ENCODE measurements at places on chromosomes 6 and 20.

- no peak for DNase-seq
Measured at GRCh38 chr6:52403627-52404026, 16.5 kb upstream of the EFHC1 start.

- no peak for DNase-seq
Measured at GRCh38 chr6:160798625-160799024, 96.6 kb downstream of the PLG start.

GRCh38 chr6:77015350-77015749 is 447.9 kb downstream of the HTR1B start:
- no peak for DNase-seq

DNA sequence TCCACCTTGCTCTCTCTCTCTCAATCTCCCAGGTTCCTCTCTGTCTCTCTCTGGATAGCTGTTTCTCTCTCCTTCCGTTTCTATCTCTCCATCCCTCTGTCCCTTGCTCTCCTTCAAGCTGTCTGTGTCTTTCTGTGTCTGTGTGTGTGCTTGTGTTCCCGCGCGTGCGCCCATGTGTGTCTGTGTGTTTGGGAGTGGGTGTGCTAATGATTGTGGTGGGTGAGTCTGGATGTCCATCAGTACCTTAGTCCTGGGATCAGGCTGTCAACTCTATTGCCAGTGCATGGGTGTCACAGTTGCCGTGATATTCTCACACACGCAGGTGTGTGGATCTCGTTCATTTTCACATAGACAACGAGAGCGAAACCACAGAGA is 1380.6 kb upstream of the DEFB115 start:
- DNase-seq, result no peak

- no peak for DNase-seq
Measured at GRCh38 chr6:159233365-159234101, 64.3 kb downstream of the FNDC1 start.

- no peak for DNase-seq
Measured at GRCh38 chr6:122715725-122716124, 63.8 kb upstream of the FABP7 start.

GRCh38 chr6:2881423-2881822 is 21.7 kb downstream of the SERPINB9 start:
- DNase-seq, result no peak

GRCh38 chr6:43149265-43149664 is 21.8 kb upstream of the SRF start:
- DNase-seq, result no peak

DNA sequence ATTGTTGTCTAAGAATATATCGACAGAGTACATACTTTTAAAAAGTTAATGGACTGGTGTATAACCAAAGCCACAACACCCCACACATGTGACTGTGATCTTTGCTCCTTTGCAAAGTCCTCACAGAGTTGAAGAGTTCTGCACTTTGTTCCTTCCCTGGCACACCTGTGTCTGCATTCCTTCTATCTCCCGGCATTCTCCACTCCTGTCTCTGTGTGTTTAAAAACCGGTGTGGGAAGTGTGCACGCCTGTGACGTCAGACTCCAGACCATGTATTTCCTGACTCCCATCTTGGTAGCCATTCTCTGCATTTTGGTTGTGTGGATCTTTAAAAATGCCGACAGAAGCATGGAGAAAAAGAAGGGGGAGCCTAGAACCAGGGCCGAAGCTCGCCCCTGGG is at the start of gene IYD:
Gene IYD (plus strand): TSS at position 251 of the 400 bp plus-strand sequence. CDS start 20 bp downstream, at position 271.
- DNase-seq, result no peak

GRCh38 chr6:42781546-42781795 is 381 bp upstream of the BICRAL start:
- DNase-seq, result no peak

DNA sequence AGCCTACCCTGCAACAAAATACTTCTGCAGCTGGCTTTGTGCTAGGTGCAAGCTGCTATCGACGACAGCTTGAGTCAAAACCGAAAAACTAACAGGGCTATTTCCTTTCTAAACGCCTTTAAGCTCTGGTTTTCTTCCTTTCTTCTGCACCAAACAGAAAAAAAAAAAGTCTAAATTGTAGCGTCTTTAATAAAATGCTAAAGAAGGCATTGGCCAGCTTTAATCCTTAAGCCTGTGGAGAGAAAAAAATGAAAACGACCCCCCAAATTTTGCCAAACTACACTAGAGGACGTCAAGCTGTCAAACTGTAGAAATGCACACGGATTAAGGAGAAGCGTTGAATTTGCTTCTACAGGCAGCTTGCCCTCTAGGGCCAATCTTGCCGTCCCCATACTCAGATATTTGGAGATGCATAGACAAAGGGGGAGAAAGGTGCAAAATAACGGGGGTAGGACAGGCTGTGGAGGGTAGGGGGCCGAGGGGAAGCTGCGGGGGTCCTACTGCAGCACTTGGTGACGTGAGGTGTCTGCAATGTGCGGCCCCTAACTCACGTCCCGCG is 1.4 kb upstream of the NRN1 start:
- no peak for DNase-seq

- no peak for DNase-seq
Measured at GRCh38 chr20:25061103-25061799, 3.3 kb upstream of the ACSS1 start.

- no peak for DNase-seq
Measured at GRCh38 chr20:37528446-37529213, 954 bp upstream of the BLCAP start.

DNA sequence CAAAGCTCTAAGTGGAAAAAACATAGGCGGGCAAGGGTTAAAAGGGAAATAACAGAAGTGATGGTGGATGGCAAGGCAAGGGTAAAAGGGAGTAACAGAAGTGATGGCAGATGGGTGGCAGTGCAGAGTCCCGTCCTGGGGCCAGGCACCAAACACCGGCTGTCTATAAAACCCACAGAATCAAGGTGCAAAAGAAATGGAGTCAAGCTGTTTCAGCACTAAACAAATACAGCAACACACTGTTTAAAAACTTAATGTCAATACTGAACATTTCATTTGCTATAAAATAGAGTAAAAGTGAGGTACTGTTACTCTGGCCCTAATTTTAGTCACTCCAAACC is 87.6 kb downstream of the MAN1A1 start:
- no peak for DNase-seq

DNA sequence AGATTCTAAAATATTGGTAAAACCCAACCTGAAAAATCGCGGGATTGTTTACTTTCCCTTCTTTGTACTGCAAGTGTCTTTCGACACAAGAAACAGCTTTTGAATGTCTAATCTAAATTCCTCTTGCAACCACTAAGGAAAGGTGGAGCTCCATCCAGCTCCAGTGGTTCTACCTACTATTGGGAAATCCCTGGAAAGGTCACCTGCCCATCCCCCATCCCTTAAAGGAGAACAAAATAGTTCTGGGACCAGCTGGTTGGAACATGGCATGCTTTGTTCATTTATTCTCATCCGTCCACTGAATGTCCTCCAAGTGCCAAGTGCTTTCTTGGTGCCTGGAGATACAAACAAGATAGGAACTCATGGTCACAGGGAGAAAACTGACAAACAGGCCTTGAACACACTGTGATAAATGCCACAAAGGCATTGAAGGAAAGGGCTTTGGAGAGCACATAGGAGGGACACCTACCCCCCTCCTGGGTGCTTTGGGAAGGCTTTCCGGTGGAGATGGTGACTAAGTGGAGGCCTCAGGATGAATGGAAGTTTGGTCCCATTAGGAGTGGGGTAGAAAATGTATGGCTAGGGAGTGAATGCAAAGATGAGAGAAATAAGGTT is 2.3 kb upstream of the CITED2 start:
- no peak for DNase-seq

- no peak for DNase-seq
Measured at GRCh38 chr6:97626671-97627441, 343.8 kb upstream of the MMS22L start.

DNA sequence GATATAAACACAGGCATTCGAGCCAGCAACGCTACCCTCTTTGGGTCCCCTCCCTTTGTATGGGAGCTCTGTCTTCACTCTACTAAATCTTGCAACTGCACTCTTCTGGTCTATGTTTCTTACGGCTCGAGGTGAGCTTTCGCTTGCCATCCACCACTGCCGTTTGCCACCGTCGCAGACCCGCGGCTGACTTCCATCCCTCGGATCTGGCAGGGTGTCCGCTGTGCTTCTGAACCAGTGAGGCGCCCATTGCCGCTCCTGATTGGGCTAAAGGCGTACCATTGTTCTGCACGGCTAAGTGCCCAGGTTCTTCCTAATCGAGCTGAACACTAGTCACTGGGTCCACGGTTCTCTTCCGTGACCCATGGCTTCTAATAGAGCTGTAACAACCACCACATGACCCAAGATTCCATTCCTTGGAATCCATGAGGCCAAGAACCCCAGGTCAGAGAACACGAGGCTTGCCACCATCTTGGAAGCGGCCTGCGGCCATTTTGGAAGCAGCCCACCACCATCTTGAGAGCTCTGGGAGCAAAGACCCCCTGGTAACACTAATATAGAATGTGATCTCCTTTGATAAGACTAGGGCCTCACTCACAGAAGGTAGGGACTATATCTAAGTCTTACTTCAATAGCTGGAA is 973 bp downstream of the UBD start:
- no peak for DNase-seq

- DNase-seq, result no peak
Measured at GRCh38 chr20:48919882-48920526, 1.5 kb upstream of the ARFGEF2 start.

GRCh38 chr6:151475653-151476523 is 17.9 kb upstream of the CCDC170 start:
- peak; percentile 4 for DNase-seq

- DNase-seq, result no peak
Measured at GRCh38 chr6:87356181-87356580, 11.6 kb downstream of the C6orf163 start.

GRCh38 chr20:15642676-15643075 is 930.6 kb downstream of the KIF16B start:
- DNase-seq, result no peak

DNA sequence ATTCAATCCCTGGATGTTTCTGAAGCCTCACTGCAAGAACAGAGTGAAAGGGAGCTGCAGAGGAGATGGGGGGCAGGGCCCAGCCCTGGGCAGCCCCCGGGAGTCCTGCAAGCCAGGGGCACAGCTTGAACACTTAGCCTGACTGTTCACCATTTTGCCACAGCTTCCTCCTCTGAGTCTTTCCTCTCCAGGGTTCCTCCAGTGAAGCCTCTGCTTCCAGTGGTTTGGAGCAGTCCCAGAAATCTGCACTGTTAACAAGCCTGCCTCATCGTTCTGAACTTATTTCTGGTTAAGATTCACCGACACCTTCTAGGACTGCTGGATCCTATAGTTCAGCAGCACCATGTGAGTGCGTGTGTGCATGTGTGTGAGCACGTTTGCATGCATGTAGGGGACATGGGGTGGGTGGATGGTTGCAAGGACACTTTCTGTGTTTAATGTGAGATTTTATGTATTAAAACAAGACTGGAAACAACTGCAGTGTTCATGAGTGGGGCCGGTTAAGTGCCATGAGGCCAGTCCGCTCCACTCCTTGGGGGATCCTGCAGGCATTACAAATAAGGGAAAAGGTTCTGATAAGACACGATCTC is 24.6 kb downstream of the CEBPB start:
- no peak for DNase-seq

GRCh38 chr20:25247000-25247517 is 826 bp upstream of the PYGB start:
- no peak for DNase-seq

DNA sequence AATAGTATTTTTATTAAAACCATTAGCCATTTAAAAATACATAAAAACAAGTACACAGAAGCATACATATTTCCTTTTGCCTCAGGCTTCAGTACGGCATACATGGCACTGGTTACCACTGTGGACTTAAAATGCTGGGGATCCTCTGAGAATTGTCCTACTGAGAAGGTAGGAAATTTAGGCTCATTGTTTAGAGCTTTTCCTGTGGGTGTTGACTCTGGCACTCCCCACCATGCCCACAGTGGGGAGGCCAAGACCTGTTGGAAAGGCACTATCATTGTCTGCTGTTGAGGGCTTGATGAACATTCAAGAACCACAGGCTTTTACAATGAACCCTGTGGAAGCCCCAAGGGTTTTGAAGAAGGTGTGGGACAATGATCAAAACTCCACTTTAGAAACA is 473.4 kb downstream of the BTBD3 start:
- DNase-seq, result no peak

DNA sequence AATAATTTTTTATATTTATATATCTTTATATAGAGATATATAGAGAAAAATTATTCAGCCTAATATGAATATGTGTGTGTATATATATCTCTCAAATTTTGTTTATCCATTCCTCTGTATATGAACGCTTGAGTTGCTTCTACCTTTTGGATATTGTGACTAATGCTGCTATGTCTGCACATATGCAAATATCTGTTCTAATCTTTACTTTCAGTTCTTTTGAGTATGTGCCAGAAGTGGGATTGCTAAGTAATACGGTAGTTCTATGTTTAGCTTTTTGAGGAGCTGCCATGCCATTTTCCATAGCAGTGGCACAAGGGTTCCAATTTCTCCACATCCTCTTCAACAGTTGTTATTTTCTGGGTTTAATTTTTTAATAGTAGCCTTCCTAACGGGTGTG is 72.8 kb upstream of the CEP85L start:
- DNase-seq, result no peak

- DNase-seq, result no peak
Measured at GRCh38 chr6:79240509-79240908, 6.0 kb upstream of the HMGN3 start.

- DNase-seq, result no peak
Measured at GRCh38 chr6:75691012-75691411, 58.0 kb upstream of the MYO6 start.

GRCh38 chr6:968791-969190 is 275.9 kb upstream of the EXOC2 start:
- DNase-seq, result no peak

DNA sequence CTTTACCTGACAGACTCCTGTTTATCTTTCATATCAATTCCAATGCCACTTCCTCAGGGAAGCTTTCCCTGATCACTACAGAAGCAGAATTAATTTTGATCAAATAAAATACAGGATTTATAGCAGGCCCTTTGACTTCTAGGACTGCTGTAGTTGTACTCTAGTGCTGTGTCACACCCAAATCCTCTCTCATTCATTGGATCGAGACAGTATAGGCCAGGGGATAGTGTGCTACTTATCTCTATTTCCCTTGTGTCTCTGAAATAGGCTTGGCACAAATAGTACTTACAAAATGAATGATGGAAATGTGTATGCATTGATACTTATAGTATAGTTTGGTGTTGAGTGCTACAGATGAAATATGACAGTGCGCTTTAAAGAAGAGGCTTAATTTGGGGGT is 19.8 kb downstream of the RALY start:
- DNase-seq, result no peak

- DNase-seq, result no peak
Measured at GRCh38 chr6:168852376-168852884, 401.2 kb downstream of the THBS2 start.

GRCh38 chr20:52083627-52084232 is 107.8 kb downstream of the ZFP64 start:
- DNase-seq, result no peak

DNA sequence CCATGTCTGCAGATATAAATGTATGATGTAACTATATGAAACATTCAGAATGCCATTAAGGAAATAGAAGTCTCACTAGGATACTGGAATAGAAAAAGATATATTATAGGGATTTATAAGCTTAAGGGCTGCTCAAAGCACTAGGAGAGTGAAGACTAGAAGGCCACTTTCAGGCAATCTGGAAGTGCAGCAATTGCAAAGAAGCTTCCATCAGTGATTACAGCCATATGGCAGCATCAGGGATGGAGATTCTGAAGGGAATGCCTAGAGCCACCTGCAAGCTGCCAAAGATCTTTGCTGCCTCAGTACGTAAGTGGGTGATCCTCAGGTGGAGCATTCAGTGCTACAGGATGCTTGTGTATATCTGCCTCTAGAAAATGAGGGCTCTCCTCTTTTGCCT is 796.2 kb upstream of the EPHA7 start:
- DNase-seq, result no peak

GRCh38 chr20:25276533-25277050 is 28.7 kb downstream of the PYGB start:
- DNase-seq, result no peak

Data from activated CD4-positive, CD25-positive, alpha-beta regulatory T cell (primary cell).